ENCODE measurements at places on chromosomes 16 and 17.

- DNase-seq: peak; percentile 77
Measured at GRCh38 chr16:31105677-31106213, 2.4 kb upstream of the BCKDK start.

- no peak for DNase-seq
Measured at GRCh38 chr17:31903401-31903800, 1.9 kb upstream of the UTP6 start.

DNA sequence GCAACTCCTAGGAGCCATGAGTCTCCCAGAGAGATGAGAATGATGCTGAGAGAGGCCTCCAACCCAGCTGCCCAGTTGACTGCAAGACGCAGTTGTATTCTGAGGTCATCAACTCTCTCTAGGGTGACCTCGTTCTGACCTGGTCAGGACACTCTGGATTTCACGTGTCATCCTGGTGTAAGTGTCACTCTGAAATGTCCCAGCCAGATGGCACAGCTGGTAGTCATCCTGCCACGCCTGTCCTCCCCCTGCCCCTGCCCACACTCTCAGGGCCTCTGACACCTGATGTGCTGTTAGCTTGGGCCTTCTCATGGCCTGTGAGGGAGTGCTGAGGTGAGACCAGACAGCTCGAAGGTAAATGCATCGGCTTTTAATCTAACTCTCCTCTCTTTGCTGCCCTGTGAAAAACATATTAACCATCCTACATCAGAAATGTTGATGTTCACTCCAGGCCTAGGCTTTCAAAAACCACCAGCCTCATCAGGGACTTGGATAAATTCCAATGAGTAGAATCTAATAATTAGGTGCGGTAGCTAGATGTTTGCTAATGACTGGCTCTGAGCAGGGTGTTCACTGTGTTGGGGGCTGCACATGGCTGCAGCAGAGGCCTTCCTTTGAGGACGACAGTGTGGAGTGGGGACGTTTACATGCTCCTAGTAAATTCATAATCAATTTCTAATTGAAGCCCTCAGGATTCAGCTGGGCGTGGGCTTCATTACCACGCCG, 13.8 kb downstream of the MLYCD start:
- DNase-seq: no peak

GRCh38 chr16:77211880-77212740, 12.9 kb downstream of the SYCE1L start:
- peak; percentile 59 for DNase-seq

GRCh38 chr17:61157246-61157886, 242.3 kb upstream of the TBX2 start:
- no peak for DNase-seq

GRCh38 chr16:68826652-68827051, 16.7 kb upstream of the TANGO6 start:
- DNase-seq: no peak

DNA sequence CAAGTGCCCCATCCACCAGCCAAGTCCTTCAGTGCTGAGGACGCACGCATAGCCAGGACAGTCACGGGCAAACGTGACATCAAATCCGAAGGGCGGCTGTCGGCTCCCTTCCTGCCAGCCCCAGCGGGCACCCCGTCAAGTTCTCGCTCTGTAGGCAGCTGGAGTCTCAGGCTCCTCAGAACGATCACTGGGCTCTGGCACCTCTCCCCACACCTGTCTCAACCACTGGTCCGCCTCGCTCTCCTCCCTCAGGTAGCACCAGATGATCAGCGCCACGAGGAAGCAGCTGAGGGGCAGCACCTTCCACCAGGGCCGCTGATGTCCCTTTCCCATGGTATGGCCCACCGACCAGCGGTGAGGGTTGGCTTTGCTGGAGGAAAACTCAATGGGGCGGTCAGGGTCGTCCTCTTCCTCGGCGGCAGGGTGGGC, 422 bp downstream of the UQCC4 start:
- no peak for DNase-seq

GRCh38 chr16:88287219-88287618, 95.5 kb upstream of the ZNF469 start:
- no peak for DNase-seq

DNA sequence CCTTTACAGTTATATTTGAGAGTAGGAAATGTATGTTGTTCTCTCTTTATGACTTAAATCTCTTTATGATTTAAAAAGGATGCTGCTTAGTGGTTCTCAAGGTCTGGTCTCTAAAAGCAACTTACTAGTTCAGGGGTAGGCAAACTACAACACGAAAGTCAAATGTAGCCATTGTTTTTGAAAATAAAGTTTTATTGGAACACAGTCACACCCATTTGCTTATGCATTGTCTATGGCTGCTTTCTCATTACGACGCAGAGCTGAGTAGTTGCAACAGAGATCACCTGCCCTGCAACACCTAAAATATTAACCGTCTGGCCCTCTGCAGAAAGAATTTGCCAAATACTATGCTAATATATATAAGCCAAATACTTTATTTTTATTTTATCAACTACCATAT, 58.2 kb downstream of the HELZ start:
- DNase-seq: no peak

GRCh38 chr17:66021757-66022156, 170.2 kb downstream of the CEP112 start:
- DNase-seq: no peak

DNA sequence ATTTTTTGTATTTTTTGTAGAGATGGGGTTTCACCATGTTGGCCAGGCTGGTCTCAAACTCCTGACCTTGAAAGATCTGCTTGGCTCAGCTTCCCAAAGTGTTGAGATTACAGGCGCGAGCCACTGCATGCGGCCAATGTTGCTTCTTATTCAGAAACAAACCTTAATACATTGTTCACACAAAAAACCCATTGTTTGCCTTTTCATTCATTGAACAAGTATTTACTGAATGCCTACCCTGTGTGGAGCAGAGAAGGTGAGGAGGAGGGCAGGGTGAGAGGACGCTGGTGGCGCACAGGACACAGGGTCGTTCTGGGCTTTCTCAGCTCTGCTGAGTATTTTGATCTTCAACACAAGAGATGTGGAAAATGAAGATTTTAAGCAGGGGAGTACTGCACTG, 8.0 kb upstream of the KRT23 start:
- no peak for DNase-seq

- DNase-seq: no peak
Measured at GRCh38 chr17:32746698-32747097, 130.2 kb downstream of the MYO1D start.

DNA sequence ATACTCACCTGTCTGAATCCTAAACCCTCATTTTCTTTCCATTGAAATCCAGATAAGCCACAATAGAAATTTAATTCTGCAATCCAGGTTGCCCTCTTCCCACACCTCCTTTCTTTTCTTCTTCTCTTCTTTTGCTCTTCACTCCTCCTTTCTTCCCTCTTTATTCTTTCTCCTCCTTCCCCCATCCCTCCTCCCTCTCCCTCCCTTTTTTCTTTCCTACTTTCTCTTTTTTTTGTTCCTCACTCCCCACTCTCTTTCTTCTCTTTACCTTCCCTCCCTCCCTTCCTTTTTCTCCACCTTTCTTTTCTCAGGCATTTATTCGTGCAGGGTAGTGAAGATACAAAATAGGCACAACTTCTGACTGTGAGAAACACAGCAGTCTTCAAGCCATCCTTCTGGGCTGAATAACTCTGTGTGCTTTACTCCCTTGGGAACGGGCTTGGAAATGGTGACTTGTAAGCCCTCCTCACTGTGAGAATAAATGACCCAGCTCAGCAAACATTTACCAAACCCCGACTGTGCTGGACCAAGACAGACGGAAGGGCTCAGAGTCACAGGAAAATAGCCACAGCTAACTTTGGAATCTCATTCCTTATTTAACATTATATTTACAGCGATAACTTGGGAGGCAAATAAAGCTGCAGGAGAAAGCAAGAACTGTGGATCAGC, 140.8 kb downstream of the HAPSTR1 start:
- DNase-seq: no peak

DNA sequence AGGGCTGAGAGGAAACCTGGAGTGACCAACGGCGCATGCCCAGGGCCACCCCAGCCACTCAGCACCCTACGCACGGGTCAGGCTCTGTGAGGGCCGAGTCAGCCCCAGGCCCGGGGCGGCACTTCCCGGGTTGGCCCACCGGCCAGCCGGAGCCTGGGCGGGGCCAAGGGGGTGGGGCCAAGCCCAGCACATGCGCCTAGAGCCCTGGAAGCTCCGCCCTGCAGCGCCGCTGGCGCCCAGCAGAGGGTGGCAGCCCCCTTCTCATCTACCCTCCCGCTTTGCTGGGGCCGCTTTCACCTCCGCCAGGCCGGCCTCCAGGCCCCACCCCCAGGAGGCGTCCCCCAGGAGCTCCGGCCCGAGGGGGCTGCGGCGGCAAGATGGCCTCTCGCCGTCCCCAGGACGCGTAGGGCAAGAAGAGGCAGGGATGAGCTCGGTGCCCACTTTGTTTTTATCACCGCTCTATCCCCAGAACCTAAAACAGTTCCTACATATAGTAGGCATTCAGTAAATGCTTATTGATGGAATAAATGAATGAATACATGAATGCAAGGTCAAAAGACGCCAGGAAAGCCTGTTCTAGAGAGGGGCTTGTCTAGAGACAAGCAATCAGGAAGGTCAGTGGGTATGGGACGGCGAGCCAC, 31.3 kb downstream of the MYO18A start:
- peak; percentile 84 for DNase-seq

- no peak for DNase-seq
Measured at GRCh38 chr17:382644-383533, 30.3 kb upstream of the RPH3AL start.

DNA sequence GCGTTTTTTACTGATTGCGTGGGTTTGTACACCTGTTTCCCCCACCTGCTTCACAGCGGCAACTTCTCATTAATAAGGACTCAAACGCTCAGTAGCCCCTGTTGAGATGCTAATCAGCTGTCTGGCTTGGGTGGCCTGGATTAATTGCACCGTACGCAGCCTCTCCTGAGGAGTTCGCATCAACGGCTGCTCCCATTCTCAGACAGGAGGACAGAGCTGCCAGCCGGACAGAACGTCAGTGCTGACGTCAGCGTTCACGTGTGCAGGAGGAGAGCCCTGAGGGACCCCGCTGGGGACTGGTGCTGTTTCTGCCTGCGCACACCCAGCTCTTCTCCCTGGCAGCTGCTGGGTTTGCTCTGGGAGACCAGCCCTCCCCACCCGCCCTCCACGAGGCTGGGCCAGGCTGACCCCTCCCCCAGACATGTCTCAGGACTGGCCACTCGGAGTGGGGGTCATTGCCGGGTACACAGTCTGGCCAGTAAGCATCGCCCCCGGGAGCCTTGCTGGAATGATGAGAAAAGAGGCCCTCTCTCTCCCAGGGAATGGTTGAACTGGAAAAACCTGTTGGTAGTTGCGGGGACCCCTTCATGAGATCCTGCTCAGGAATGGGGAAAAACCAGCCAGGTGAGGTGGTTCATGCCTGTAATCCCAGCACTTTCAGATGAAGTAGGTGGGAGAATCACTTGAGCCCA, 5.7 kb upstream of the BANP start:
- DNase-seq: no peak

- no peak for DNase-seq
Measured at GRCh38 chr17:21512307-21513011, 136.3 kb downstream of the KCNJ12 start.

GRCh38 chr17:41966463-41967140, at the start of gene CNP:
Gene CNP, plus strand, starts transcription at chr17:41966795. Its CDS starts 90 bp downstream, at chr17:41966885.
- DNase-seq: peak; percentile 89

DNA sequence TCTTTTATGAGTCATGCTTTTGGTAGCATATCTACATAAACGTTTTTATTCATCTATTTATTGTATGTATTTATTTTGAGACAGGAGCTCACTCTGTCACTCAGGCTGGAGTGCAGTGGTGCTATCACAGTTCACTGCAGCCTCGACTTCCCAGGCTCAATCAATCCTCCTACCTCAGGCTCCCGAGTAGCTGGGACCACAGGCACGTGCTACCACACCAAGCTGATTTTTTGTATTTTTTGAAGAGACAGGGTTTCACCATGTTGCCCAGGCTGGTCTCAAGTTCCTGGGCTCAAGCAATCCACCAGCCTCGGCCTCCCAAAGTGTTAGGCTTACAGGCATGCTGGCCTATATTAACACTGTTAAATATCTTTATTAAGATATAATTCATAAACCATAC, 20.4 kb upstream of the IL4R start:
- no peak for DNase-seq

GRCh38 chr17:80146121-80147034, 550 bp downstream of the EIF4A3 start:
- DNase-seq: no peak

DNA sequence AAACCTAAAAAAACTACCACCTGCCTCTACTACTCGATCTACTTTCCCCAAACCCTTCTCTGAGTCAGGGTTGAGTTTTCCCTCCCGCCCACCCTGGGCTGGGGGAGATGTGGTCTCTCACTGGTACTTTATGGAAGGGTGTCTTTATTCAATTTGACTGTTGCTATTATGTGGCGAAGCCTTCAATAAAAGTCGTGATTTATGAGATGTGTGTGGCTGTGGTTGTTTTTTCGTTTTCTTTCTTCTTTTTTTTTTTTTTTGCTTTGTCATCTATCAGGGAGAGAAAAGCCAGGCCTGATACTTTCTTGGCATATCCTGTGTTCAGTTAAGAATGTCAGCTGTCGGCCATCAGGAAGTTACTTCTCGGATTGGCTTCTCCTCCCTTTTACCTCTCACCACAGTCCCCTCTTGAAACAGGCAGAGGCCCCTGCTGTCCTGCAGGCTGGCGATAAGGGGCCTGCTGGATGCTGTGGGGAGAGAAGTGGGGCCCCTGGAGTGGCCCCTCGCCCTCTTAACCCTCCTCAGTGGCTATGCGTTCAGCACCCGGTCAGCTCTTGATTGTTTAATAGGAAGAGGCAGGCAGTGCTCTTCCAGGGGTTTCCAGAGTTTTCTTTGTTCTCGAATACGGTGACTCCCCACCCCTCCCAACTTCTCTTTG, 123.0 kb downstream of the MSI2 start:
- no peak for DNase-seq

- DNase-seq: no peak
Measured at GRCh38 chr17:74304184-74304583, 21.8 kb upstream of the KIF19 start.

DNA sequence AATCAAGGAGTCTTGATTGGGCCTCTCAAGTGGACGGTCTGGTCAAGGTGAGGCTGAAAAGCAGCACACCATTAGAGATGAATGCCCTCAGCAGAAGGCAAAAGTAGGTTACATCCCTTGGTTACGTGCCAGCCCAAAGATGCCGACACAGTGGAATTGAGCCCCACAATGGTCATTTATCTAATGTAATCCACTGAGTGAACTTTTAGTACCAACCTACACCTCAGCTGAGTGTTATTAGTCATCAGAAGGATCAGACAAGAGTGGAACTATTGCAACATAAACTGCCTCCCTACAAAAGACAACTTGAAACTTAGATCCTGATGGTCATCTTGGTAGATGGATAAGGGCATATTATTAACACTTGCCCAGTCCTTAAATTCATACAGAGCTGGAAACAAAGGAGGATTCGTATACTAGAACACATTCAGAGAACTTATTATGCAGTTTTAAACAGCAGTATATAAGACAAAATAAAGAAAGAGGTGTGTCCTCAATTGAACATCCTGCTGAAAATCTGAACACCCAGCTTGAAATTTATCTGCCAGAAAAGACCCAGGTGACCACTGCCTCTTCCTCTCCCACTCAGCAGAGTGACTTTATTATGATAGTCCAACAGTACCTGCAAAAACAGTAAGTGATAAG, 2.8 kb downstream of the DCUN1D3 start:
- DNase-seq: no peak

Data from activated T-cell treated with anti-CD3 and anti-CD28 coated beads for 1 hour (primary cell).